ENCODE measurements at places on chromosomes 5 and 9. TPM values are rescaled to one million over a fixed set of nuclear protein-coding genes. Genes with fewer than 3 reads are reported as not detected.
A peak's percentile ranks its signal among the peaks of the same experiment; 100 is the strongest.

The GDNF gene
- not detected for total RNA-seq

The PTGER4 gene
- 0.26 TPM for total RNA-seq

The MLANA gene
- total RNA-seq = not detected

The CYLC2 gene
- total RNA-seq = not detected

DNA sequence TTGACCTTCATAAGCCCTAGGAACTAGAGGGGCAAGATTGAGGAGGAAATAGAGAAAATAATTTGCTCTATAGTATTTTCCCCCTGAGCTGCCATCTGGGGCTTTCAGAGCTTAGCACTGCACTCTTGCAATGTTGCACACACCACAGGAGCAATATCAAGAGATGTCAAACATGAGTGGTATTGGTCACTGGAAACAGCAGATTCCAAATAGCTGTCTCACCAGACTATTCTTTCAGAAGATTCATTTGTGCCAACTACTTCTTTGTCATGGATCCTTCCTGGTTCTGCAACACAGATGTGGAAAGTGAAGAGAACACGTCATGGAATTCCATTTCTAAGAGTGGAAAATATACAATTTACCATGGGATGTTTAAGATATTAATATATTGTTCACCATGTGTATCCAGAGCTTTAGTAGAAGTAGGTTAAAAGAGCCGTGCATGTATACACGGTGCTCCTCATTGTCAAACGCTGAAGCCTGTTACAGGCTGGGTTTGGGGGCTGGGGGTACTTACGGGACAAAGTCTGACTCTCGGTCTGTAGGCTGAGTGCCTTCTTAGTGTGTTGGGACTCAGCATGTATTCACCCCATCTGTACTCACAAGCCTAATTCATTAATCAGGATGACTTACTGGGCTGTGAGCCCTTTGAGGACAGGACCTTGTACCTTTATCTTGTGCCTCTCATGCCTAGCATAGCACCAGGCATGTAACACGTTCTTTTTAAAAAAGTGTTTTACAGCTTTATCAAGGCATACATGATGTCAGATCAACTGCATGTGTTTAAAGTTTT, 31.4 kb upstream of the GDNF start:
- DNase-seq = no peak

DNA sequence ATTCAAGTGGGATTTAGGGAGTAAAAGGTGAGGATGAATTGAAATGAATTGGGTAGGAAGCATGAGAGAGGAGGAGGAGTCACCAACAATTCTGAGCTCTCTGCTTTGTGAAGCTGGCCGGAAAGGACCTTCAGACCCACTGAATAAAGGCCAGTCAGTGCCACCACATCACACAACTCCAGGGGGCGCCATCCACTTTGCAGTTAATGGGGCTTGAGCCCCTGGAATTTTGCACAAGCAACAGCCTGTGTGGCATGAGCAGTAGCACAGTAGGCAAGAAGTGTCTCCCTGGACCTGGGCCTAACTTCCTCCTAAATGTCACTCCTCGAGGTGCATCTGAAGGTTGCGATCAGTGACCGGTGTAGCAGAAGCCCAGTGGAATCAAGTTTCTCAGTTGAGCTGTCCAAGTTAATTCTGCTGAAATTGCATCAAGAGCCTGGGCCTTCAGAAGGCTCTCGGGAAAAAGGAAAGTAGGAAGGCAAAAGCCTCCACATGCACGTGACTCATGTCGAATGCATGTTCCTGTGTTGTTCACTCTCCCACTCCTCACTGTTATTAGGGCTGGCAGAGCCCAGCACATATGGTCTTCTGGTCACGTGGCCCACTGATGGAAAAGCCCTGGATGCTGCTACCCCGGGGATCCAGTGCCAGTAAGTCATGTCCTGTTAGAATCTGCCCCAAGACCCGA, 27.8 kb upstream of the GLIS3 start:
- DNase-seq = no peak

GRCh38 chr5:149911031-149911430, 33.6 kb downstream of the PDE6A start:
- DNase-seq = no peak

- DNase-seq = no peak
These were observed 21.3 kb upstream of the LMNB1 start for GRCh38 chr5:126755593-126755992.

DNA sequence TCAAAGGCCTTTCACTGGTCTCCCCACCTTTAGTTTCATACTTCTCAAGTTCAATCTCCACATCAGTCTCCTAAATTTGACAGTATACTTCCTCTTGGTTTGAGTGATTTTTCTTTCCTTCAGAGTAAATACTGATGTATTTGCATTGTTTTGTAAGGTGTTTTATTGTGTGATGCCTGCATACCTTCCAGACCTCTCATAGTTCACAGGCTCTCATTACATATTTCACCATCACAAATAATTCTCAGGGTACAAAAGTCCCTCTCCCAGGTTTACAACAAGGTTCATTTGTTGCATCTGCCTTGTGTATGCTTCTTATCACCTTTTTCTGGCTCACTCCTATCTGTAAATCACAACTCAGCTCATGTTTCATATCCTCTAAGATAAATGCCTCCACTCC, 22.2 kb upstream of the TUSC1 start:
- DNase-seq = no peak

DNA sequence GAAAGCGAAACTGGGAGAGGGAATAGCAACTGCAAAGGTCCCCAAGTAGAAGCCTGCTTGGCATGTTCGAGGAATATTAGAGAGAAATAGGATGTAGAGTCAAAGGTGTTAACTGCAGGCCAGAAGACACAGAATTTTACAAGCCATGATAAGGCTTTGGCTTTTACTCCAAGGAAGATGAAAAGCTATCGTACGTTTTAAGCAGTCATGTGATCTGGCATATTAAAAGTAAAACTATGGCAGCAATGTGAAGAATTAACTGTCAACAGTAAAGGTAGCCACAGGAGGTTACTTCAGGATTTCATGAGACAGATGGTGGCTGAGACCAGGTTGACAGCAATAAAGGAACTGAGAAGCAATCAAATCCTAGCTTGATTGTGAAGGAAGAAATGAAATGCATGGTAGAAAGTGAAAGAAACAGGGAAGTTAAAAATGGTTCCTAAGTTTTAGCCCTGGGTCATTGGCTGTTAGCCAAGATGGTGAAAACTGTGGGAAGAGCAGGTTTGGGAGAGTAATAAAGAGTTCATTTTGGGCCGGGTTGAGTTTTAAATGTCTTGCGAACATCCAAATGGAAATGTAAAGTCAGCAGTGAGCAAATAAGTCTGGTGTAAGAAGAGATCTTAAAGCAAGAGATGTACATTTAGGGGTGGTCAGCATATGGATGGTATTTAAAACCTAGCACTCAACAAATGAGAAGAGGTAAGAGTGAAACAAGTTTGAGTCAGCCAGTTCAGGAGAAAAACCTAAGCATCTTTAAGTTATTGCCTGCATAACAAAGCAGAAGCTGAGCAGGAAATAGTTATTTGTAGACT, 20.3 kb upstream of the TTC33 start:
- no peak for DNase-seq

DNA sequence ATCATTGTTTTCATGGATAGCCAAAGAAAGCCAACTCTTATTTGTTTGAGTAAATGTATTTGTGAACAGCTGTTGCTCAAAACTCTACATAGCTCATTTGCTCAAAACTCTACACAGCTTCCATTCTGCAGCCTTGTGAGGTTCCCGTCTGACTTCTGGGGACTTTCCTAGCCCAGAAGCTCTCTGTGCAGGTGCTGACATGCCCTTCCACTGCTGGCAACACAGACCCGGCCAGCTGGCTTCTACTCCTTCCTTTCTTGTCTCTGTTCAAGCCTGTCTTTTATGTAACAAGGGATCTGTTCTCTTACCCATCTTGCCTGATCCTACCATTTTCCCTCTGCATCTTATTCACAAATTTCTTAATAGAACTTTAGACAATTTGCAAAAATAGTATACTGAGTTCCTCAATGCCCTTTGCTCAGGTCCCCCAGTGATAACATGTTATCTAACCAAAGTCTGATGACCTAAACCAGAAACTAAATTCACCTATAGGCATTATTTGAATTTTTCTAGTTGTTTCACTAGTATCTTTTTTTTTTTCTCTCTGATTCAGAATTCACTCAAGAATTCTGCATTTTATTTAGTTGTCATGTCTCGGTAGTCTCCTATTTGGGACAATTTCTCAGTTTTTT, 556.5 kb upstream of the SEMA6A start:
- DNase-seq = no peak

DNA sequence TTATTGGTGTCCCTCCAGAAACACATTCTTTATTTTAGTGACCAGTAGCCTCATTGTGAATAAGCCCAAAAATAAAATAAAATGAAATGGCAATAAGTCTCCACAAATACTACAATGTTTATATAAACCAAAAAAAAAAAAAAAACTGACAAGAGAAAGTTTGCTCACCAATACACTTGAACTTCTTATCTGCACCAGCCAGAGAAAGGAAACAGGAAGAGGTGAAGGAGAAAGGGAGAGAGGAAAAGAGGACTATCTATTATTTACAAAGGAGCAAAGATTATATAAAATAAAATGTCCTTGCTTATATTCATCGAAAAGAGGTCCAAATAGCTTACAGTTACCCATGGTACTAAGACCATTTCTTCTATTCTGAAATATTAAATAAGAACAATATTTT, 176.4 kb upstream of the CCNG1 start:
- no peak for DNase-seq

DNA sequence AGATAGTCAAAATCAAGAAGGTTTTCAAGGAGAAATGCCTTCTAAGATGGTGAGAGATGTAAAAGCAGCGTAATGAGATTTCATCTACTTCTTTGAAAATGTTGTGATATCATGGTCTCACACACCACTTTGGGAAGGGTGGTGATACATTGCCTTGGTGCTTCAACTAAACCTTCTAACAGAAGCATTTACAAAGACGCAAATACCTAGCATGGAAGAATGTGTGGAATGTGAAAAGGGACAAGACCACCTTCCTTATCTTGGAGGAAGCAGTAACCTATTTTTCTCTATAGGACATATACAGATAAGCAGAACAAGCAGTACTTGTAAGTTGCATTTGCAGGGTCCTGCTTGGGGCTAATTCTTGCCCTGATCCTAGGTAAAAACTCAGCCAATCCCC, 38.8 kb downstream of the PCA3 start:
- DNase-seq = no peak

DNA sequence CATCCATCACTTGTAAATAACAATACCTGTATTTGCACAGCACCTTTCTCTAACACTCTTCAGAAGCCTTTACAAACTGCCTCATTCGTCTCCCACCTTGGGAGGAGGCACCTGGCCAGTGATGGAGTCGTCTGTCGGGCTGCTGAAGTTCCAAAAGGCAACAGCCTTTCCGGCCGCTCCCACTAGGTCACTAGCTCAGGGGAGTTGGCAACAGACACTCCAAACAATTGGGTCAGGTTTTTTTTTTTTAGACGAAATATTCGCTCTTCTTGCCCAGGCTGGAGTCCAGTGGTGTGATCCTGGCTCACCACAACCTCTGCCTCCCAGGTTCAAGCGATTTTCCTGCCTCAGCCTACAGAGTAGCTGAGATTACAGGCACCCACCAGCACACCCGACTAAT, 4.0 kb downstream of the DAP start:
- DNase-seq = no peak

DNA sequence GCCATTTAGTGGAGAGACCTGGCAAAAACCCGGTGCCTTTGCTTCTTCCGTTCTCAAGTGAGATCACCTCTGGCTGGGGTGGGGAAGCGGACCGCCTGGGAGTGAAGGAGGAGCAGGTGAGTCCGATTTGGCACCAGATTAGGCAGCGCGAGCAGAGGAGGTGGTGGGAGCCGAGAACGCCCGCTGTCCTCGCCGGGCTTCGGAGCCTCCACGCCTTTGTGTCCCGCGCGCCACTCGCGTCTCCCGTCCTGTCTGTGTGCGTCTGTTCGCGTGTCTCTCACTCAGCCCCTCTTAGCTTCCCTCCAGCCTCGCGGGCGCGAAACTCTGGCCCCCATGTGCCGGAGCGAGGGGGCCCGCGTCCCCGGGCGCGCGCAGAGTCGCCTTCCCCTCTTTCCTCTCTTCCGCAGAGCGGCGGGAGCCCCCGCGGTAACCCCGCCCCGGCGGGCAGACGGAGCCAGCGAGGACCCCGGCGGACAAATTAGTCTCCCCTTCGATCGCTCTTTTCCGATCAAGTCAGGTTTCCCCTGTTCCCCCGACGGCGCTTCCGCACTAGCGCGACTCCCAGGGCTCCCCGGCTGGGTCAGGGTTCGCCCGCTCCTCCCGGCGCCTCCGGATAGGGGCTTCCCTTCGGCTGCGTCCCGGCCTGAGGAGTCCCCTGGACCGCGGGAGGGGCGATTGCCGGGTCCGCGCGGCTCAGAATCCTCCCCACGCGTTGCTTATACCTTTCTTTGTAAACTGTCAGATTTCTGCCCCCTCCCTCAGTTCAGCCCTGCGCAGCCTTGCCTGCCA, 7.1 kb downstream of the POU4F3 start:
- DNase-seq = peak; percentile 40

DNA sequence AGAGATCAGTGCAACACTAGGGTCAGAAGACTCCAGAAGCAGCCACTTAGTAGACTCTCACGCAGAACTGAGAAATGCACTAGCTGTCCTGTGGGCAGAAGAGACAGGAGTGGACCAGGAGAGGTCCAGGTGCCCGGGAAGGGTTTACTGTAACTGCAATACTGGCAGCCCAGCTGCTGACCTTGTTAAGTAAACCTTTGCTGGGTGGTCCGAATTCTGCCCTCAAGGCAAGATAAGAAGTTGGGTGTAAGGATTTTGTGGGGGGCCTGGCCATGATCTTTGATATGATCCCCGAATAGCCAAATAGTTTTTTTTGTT, 91.3 kb downstream of the PDE6A start:
- no peak for DNase-seq

DNA sequence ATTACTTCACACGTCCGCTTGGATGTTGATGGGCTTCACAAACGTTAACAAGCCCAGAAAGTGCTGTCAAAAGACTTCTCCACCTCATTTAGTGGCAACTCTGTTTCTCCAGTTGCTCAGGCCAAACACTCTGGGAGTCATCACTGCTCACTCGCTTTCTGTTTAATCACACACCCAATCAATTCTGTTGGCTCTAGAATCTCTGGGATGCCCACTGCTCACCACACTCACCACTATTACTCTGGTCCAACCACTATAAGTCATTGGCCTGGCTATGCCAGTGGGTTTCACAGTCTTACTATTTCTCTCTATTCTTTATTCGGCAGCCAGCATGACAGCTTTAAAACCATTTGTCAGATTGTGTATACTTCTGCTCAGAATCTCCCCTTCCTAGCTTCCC, 163.5 kb downstream of the KDM4C start:
- no peak for DNase-seq

DNA sequence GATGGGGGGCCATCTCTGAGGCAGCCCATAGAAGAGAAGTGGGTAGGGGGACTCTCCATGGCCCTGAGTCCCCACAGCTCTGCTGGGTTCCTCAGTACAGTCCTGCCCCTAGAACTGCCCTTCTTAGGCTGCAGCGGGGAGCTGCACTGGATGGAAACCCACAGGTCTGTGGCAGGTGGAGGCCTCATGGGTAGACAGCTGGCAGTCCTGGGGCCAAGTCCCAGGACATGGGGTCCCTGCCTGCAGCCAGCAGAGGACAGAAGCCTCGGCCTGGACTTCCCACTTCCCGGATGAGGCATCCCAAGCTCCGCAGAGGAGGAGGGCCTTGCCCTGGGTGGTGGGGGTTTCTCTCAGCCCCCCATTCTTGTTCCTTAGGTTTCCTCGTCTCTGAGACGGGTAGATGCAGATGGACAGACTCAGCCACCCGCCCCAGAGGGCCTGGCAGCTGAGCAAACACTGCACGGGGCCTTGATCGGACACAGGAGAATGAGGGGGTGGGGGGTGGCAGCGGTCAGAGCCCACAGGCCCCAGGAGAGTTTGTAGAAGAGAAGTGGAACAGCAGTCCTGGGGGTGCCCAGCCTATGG, 153.8 kb downstream of the C9orf50 start:
- DNase-seq = no peak

- DNase-seq = no peak
These were observed 101.0 kb downstream of the CD180 start for GRCh38 chr5:67095346-67096171.
